ENCODE measurements at places on chromosomes 5 and 9. TPM values are rescaled to one million over a fixed set of nuclear protein-coding genes. Genes with fewer than 3 reads are reported as not detected.

The PCDHGA6 gene
- total RNA-seq: not detected

The IL13 gene
- total RNA-seq: not detected

The STPG3 gene
- total RNA-seq: not detected

The SLC46A2 gene
- total RNA-seq: not detected

The BAAT gene
- total RNA-seq: not detected

The TRPM6 gene
- 0.24 TPM for total RNA-seq

The ENG gene
- 1.4 TPM for total RNA-seq
